ENCODE measurements at places on chromosomes 5 and 9.

DNA sequence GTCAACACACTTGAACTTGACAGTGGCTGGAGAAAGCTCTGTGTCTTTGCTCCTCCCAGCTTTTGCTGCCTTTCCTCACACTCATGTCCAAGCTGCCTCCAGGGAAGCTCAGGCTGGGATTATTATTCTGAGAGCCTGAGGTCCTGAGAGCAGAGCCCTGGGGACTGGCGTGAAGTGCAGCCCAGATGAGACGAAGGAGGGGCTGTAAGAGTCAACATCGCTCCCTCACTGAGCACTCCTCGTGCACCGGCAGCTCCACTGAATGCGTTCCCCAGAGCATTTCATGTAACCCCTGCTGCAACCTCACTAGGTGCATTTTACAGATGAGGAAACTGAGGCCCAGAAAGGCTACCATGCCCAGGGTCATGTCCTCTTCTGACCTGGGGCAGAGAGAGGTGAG, 63.5 kb upstream of the PHYKPL start:
- no peak for DNase-seq

- DNase-seq, result no peak
Measured at GRCh38 chr5:63596254-63596653, 366.0 kb downstream of the HTR1A start.

- DNase-seq, result no peak
Measured at GRCh38 chr9:17216011-17216410, 81.2 kb downstream of the CNTLN start.

DNA sequence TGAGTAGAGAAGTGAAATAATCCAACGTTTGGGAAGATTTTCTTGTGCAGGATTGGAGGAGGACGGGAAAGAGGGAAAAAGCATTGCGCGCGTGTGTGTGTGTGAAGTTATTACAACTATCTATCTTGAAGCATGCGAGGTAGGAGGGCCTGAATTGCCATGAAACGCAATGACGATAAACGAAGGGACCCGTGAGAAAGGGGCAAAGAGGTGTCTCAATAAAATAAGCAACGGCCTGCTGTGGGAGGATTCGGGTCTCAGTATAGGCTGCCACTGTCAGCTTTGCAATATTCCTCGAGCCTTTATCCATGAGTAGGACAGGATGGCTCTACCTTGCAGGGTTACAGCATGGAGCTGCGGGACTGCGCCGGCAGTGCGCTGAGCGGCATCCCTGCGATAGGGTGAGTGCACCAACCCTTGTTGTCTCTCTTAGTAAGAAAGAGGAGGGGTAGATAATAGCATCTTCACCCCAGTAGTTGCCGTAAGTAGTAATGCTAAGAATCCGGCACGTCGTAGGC, 631 bp upstream of the RCL1 start:
- DNase-seq, result no peak

GRCh38 chr5:67283275-67283987, 86.8 kb upstream of the CD180 start:
- DNase-seq, result no peak

GRCh38 chr5:150167908-150168307, 1.3 kb downstream of the CDX1 start:
- DNase-seq, result no peak

GRCh38 chr5:91245871-91246270, 137.2 kb downstream of the ARRDC3 start:
- no peak for DNase-seq

GRCh38 chr5:172849606-172850453, 15.8 kb downstream of the ERGIC1 start:
- no peak for DNase-seq

Data from dorsolateral prefrontal cortex (tissue), 122 donors.